Fibroblast of skin of right quadriceps (primary cell): ENCODE measurements at places on chromosomes 2 and 18.

DNA sequence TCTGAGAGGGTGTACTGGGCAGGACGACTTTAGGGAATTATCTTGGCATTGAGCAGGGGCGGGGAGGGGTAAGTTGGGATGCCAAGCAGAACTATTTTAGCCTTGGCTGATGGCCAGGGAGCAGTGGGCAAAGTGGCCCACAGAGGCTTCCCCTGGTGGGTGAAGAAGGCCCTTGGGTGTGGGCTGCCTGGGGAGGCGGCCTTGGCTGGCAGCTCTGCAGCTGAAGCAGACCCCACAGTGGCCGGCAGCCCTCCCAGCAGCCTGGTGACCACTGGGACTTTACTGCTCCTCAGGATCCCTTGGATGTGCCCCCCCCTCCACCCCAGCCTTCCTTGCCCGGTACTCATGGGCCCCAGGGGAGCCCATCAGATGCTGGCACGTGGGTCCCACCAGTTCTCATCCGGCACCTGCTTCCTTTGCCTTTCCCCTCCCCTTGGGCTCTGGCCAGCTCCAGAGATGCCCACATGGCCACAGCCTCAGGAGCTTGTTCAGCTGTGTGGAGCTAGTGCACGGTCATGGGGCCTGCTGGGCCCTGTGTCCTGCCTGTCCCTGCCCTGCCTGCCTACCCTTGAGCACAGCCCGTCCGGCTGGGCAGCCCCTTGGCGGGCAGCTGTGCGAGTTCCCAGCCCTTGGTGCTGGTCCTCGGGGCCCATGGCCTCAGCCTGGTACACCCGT, 122.1 kb upstream of the HS6ST1 start:
- no peak for DNase-seq

GRCh38 chr2:178331474-178332432, 119.2 kb downstream of the PRKRA start:
- no peak for DNase-seq

GRCh38 chr2:180029575-180029974, 22.5 kb upstream of the CWC22 start:
- no peak for DNase-seq

- no peak for DNase-seq
Observed at GRCh38 chr2:49840428-49840975, 686.2 kb upstream of the FSHR start.

DNA sequence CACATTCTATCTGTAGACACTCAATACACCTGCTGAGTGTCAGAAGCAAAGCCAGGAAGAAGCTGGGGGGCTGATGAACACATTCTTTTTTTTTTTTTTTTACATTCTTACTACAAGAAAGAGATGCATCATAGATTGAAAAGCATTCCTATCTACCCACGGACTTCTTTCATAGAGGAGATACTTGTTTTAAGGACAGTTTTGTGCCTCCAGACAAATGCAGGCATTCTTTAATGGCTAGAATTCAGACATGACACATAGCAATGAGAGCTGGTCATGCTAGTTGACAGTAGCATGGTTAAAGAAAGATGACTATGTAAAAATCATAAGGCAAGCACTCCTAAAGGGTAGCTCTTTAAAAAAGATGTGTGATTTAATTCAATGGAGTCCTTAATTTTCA, 110.2 kb downstream of the EPHA4 start:
- DNase-seq = peak; percentile 51

DNA sequence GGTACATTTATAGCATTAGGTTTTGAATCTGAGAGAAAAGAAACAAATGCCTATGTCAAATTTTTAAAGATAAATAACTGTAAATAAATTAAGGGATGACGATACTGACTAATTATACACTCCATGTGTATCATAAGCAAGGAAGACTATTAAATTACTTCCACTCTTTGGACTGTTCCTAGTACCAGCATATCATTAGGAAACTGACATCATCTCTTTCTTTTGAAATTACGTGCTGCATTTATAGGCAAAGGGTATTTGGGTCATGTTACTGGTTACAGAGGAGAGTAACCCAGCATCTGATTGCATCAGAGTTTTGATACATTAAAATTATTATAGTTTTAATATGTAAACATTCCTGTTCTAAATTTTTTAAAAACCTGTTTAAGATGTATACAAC, 309.7 kb downstream of the XIRP2 start:
- no peak for DNase-seq

DNA sequence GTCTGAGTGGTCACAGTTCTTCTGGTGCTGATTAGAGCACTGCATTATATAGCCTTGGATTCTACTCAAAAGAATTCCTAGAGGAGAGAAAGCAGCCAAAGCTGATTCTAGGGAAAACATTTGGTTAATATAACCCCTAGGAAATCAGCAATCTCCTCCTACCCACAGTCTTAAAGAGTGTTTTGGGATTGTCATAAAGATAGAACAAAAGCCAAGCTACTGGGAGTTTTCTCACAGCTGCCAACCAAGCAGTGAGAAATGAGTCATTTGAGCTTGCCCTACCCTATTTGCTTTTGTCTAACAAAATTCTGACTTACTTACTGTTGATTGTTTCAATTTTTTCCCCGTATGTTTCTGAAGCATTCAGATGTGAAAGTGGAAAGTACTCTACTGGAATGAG, 469.3 kb downstream of the PLCL1 start:
- peak; percentile 53 for DNase-seq

- DNase-seq = no peak
Observed at GRCh38 chr2:221448057-221448843, 123.9 kb downstream of the EPHA4 start.

GRCh38 chr2:23373666-23374065, 11.3 kb upstream of the KLHL29 start:
- no peak for DNase-seq

- no peak for DNase-seq
Observed at GRCh38 chr2:219744066-219744465, 116.6 kb downstream of the SLC4A3 start.

DNA sequence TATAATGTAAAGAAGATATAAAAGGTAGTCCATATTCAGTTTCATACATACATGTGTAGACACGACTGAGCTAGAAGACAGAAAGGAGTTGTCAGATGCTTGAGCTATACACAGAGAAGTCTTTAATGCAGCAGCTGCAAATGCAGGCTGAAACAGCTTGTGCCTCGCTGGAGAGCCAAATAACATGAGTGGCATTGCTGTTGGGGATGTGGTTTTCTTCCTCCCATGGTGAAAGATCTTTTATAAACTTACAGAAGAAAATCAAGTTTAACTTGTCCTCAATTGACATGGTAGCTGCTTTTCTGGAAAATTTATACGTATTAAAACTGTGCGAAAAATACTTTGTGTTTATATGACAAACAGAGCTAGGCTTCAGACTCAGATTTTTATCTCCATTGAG, 16.4 kb upstream of the IL1R1 start:
- DNase-seq = no peak

- DNase-seq = peak; percentile 67
Observed at GRCh38 chr2:188291617-188292347, at the start of gene GULP1. TSS of gene GULP1 (plus strand) at chr2:188291874. CDS start at chr2:188477703, 185,829 bp downstream.

DNA sequence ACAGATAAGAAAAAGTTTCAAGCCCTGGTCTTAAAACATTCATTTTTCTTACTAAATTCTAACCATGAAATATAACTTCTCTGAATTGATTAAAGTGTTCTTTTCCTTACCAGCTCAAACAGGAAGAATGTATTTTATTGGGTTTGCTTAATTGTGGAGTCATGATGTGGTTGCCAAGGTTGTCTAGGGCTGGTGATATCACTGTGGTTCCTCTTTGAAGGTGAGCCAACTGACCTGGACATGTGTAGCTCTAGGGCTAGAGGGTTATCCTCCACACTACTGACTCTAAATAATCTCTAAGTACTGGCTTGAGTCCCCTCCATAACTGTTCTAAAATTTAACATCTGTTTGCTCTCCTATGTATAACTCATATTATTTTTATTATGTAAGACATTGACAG, 529.6 kb downstream of the PIK3C3 start:
- DNase-seq = no peak

GRCh38 chr18:49025426-49025766, 74.6 kb upstream of the SMAD7 start:
- DNase-seq = no peak

DNA sequence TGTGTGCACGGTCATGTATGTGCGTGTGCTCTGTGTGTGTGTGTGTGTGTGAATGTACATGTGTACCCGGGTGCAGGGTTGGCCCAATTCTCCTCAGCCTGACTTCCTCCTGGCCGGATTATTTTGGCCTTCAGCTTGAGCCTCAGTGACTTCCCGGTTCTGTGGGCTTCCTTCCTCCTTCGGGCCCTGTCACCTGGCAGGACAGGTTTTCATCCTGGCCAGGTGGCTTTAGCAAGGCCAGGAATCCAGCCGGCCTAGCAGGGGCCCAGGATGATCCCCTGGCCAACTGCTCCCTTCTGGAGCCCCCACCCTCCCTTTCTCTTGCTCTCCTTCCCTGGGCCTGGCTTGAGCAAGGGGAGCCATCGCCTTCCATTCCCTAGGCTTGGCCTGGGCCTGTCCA, 140.5 kb downstream of the INHBB start:
- DNase-seq = no peak

GRCh38 chr2:224584785-224585210, 365 bp downstream of the CUL3 start:
- DNase-seq = peak; percentile 46

DNA sequence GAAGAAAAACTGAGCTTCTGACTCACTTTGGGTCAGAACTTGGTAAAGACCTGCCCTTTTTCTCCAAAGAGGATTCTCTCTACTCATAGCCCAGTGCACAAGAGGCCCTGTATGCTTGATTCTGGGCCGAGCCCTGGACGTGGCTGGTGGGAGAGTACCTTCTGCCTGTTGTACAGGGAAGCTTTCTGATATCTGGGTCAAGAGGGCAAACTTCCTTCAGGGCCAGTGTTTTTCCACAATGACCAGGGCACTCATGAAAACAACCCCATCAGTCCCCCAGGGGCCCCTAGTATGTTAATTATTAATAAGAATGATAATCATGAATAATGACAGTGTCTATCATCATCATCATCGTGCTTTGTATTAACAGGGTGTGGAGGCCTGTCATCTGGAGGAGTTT, 90.0 kb downstream of the TGFA start:
- DNase-seq = no peak

DNA sequence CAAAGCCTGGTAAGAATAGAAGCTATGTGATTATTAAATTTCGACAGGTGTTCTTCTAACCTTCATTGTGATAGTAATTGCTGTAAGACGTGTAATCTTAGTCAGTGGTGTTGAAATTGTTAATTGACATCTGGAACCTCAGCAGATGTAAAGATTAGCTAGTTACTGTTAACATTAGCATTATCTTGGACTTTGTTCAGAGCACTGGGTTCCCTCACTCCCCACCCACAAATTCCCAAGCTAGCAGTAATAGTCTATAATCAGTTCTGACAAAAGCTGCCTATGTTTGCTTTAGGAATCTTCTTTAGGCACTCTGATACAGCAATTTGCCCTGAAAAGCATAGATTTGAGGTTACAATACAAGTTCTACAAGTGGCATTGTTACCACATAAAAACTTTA, 233.7 kb downstream of the EN1 start:
- no peak for DNase-seq

- DNase-seq = no peak
Observed at GRCh38 chr2:122749405-122749804, 994.0 kb downstream of the TSN start.

DNA sequence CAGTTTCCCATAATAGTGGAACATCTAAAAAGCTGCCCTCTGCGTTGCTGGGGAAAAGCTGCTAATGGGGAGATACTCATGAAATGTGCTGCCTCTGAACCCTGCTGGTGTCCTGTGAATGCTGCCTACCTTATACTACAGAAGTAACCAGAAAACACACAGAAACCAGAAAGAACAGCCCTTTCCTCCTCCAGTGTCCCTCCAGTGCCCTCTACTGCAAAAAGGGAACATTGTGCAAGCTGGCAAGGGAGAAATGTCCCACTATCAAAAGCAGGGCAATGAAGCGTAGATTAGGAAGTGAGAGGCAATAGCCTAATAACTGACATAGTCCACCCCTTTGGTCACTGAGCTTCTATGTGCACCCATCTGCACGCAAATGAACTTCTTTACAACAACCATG, 162.7 kb upstream of the ETAA1 start:
- DNase-seq = peak; percentile 53

DNA sequence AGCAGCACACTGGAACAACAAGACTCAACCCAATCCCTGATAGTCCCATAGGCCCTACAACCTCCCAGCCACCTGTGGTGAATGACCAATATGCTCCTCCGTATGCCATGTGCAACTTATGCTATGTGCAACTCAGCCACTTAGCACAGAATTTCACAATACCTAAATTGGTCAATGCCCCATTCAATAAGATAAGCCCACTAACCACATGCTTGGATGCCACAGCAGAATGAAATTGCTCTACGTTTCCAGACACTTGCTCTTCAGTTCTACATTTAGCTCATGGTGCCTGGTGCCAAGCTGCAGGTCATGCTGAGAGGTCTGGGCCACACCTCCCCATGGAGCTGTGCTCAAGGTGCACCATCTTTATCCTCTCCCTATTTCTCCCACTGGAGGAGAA, 159.8 kb downstream of the EN1 start:
- DNase-seq = no peak

GRCh38 chr2:169714699-169715098, 18.9 kb upstream of the KLHL23 start:
- peak; percentile 13 for DNase-seq

DNA sequence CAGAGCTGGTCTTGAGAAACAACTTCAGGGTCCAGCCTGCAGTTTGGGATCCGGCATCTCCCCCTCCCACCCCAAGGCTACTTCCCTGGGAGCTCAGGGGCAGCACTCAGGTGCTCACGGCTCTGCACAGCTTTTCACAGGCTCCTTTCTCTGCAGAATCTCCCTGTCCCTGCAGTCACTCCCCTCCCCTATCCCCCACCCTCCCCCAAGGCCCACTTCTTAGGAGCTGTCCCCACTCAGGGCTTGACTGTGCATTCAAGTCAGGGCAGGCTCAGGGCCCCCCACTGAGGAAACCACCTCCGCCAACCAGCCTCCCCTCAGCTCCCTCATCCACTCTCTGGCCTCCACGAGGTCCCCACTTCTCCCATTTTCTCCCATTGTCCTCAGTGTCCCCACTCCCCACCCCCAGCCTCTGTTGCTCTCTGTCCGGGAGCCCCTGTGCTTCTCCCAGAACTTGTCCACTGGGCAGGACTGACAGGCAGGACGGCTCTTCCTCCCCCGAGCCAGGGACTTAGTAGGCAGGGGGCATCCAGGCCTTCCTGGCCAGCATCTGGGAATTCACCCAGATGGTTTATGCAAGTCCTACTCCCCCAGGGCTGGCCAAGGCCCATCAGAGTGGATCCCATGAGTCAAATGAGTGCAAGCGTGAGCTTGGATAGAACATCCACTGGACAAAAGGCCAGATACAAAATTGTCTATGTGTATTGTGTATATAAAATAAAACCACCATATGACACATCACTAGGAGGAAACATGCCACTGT, 7.6 kb downstream of the NMUR1 start:
- no peak for DNase-seq

DNA sequence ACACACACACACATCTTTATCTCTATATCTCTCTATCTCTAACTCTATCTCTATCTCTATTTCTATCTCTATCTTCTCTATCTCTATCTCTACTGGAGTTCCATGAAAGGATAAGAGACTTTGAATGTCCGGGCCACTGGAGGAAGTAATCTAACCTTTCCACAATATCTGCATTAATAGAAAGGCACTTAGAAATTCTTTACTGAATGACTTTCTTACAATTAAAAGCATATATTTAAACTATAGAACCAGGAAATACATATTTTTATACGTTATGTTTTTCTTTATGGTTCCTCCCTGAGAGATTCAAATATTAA, 234.9 kb downstream of the TRIB2 start:
- no peak for DNase-seq
